ENCODE measurements at places on chromosomes 16 and 17.

- peak; percentile 32 for DNase-seq
These were observed 8.8 kb downstream of the WFIKKN2 start for GRCh38 chr17:50844117-50844700.

DNA sequence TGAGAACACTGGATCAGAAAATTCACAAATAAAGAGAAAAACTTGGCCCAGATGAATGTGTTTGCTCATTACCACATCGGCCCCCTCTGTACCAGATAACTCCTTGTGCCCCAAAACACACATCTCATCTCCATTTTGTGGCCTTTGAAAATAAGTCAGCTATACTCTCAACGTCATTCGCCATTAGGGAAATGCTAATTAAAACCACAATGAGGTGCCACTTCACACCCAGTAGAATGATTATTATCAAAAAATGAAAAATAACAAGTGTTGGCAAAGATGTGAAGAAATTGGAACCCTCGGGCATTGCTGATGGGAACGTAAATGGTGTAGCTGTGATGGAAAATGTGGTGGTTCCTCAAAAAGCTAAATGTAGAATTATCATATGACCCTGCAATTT lies 34.6 kb upstream of the AKTIP start:
- no peak for DNase-seq

DNA sequence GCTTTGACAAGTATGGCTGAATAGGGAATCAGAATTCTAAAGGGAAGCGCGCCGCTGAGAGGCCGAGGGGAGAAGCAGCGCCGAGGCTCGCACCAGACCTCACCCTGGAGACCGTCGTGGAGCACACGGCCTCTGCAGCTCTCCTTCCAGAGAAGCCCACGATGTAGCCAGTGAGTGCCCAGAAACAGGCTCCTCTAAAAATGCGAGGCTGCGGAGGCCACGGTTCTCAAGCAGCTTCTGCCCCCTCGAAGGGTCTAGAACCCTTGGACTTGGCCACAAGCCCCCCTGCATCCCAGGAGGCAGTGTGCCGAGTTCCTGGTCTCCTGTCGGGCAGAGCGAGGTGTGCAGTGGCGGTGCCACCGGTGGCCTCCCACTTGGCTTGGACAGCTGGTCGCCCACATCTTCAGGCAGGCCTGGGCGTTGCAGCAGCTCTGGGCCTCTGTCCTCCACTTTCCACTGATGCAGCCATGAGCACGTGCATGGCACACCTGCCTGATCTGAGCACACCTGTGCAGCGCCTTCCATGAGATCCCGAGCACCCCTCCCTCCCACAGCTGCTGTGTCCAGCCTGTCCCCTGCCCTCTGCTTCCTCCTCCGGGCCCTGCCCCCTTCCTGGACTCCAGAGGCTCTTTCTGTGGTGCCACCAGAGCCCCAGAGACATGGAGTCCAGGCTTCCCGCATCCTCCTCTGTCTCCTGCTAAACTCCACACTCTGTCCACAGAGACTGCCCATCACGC lies 18.9 kb upstream of the WDR45B start:
- no peak for DNase-seq

DNA sequence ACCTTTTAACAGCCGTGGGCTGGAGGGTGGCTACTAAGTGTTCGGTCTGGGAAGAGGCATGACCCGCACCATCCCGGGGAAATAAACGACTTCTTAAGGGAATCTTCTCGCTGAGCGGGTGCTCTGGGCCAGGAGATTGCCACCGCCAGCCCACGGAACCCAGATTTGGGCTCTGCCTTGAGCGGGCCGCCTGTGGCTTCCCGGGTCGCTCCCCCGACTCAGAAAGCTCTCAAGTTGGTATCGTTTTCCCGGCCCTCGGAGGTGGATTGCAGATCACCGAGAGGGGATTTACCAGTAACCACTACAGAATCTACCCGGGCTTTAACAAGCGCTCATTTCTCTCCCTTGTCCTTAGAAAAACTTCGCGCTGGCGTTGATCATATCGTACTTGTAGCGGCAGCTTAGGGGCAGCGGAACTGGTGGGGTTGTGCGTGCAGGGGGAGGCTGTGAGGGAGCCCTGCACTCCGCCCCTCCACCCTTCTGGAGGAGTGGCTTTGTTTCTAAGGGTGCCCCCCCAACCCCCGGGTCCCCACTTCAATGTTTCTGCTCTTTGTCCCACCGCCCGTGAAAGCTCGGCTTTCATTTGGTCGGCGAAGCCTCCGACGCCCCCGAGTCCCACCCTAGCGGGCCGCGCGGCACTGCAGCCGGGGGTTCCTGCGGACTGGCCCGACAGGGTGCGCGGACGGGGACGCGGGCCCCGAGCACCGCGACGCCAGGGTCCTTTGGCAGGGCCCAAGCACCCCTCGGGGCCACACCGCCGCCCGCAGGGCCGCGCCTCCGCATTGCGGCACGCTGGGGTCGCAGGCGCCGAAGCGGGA lies 3.6 kb upstream of the CBX4 start:
- peak; percentile 84 for DNase-seq

DNA sequence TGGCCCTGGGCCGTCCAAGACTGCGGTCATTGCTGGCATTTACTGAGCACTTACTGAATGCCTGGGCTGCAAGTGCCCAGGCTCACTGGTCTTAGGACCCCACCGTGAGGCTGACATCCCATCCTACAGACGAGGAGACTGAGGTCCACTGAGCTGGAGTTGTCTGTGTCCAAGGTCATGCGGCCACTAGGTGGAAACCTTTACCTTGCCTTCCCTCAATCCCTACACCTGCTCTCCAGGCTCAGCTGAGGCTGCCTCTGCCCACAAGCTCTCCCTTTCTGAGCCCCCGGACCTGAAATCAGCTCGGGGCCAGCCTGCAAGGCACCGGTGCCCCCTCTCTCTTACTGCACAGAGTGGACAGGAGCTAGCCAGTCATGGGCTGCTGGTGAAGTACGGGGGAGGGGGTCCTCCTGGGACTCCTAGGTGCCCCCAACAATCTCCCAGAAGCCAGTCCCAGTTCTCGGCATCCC lies 1.5 kb downstream of the CASKIN1 start:
- DNase-seq = peak; percentile 95

DNA sequence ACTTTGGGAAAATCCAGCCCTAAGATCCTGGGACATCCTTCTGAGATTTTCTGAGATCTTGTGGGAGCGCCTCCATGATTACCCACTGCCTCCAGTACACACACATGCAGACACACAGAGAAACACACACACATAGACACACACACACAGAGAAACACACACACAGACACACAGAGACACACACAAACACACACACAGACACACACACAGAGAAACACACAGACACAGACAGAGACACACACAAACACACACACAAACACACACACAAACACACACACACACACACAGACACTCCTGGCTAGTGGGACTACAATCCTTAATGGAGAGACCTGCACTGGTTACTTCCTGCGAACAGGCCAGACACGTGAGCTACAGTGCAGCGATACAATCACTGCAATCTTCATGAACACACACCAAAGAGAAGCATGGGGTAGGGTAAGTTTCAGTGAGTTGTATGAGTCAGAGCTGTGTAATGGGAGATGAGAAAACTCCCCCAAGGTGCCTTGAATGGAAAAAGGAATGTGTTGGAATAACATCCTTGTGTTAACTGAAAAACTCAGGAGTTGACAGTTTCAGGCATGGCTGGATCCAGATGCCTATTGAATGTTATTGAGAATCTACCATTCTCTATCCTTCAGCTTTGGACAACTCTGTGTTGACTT lies 79.5 kb downstream of the SLC6A2 start:
- no peak for DNase-seq

GRCh38 chr17:78006338-78006737 lies 47.8 kb downstream of the TNRC6C start:
- DNase-seq = no peak

DNA sequence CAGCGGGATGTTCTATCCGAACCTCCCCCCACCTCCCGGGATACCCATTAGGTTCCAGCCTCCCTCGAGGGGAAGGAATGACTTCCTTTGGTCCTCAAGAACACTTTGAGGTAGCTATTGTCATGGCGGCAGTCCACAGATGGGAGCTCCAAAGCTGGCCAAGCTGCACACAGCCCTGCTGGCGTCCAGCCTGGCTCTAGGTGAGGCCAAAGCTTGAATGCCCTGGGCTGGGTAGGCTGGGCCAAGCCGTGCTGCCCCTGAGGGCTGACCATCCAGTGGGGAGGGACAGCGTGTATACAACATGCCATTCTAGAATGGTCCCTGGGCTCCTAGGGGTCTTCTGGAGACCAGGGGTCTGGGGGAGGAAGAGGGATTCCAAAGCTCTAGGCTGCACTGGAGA lies 43.5 kb downstream of the PEMT start:
- no peak for DNase-seq

DNA sequence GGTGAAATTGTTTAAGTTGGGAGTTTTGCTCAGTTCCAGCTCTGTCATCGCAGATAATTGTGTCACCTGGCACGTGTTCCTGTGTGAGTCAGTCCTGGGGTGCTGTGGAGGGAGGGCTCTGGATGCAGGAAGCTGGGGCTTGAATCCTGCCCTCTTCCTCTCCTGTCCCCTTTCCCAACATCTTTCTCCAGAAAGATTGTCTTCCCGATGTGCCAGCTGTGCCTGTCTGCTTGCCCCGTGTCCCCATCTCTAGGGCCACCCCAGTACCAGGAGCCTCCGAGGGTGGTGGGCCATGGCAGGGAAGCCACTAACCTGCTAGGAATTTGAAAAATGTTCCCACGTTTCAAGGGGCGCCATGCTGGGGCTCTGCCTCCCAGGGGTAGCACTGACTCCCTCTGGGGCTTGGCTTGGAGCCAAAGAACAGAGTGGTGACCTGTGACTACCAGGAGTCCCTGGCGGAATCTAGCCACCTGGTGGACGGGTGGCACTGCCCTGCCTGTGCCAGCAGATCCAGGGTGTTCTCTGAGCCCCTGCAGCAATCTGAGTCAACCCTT lies 198.1 kb downstream of the ENGASE start:
- no peak for DNase-seq

DNA sequence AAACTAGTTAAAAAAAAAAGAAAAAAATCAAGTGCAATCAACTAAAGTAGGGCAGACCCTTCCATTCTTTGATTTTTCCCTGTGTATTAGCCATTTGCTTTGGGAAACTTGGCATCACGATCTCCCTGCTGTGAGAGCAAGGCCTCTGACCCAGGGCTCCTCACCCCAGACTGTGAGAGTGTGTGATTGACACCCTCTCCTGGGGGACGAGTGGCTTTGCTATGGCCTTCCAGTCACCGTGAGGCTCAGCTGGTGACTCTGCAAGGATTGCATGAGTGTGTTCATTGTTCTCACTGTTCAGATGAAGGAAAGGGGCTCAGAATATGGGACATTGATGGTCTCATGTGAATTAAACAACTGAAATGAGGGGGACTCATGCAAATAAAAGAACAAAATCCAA lies 69.0 kb upstream of the BCAR1 start:
- peak; percentile 51 for DNase-seq

- DNase-seq = no peak
These were observed 21.6 kb downstream of the PIP4K2B start for GRCh38 chr17:38777641-38778250.

DNA sequence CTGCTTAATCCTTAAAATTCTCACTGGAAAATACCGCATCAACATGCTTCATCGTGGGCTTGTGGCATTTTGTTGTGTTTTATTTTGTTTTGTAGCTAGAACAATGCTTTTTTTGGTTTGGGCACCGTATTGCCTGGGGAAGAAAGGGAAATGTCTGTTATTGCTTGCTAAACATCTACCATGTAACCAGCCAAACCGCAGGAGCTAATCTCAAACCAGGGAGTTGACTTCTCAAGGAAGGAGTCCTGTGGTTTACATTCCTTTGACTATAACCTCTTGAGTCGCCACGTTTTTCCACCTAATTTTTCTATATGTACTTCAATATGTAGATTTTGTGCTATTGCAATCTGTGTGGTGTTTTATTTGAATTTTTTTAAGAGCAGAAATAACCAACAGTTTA lies 593.5 kb upstream of the SOX9 start:
- no peak for DNase-seq

GRCh38 chr16:76343769-76344168 lies 66.6 kb downstream of the CNTNAP4 start:
- DNase-seq = no peak

DNA sequence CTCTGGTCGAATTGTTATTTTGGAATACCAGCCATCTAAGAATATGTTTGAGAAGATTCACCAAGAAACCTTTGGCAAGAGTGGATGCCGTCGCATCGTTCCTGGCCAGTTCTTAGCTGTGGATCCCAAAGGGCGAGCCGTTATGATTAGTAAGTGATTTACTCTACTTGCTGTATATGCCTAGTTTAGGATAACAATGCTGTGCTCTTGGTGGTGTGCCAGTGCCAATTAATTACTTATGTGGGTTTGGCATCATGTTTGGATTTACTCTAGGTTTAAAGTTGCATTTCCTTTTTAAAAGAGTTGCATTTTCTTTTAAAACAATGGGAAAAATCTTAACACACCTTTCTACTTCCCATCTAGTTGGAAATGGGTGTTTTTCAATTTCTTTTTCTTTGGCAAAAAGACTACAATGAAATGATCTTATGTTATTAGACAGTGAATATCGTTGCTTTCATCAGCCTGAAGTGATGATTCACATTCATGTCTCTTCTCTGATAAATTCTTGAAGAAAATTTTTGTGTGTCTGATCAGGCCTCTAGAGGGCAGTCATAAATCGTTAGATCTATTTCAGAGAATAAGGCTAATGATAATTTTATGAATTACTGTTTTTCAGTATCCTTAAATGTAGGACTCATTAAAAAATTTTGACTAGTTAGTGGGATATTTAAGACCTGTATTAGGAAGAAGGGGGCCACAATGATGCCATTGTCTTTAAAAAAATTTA lies 5.6 kb downstream of the SF3B3 start:
- DNase-seq = peak; percentile 43
